ENCODE measurements at places on chromosomes 7 and 10.

- no peak for DNase-seq
Observed at GRCh38 chr7:24406789-24407299, 122.9 kb downstream of the NPY start.

GRCh38 chr10:80894797-80895467, 357.2 kb downstream of the SH2D4B start:
- DNase-seq, result no peak

DNA sequence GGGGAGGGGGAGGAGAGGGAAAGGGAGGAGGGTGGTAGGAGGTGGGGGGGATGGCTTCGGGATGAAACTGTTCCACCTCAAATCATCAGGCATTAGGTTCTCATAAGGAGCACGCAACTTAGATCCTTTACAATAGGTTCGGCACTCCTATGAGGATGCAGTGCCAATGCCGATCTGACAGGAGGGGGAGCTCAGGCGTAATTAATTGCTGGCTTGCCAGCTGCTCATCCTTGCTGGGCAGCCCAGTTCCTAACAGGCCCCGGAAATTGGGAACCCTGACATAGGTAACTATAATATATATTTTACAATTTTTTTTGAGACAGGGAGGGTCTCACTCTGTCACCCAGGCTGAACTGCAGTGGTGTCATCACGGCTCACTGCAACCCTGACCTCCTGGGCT, 118.8 kb upstream of the SFMBT2 start:
- no peak for DNase-seq

DNA sequence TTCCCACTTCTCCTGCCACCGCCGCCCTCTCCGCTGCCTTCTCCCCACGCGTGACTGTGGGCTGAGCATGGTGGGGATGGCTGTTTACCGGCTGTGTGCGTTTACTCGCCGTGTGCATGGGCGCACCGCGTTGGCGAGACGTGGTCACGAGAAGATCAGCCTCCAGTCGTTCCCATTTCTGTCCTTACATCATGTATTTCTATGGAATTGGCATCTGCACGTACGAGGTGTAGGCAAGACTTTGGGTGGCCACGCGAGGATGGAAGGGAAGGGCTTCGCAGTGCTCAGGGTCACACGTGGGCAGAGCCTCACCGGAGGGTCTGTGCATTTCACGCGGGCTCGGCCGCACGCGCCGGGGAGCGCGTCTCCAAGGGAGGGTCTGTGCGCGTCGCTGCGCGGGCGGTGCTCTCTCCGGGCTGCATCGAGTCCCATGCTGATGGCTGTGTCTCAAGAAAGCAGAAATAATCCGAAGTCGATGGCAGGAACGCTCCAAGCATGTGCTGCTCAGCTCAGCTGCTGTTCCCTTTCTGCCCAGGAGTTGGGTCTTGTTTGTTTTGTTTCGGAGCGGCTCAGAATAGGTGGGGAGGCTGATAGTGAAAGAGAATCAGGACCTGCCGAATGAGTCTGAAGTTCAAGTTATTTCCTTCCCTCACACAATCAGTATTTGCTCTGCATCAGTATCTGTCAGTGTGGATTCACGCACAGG, 973 bp downstream of the CAMK1D start:
- DNase-seq, result peak; percentile 20

DNA sequence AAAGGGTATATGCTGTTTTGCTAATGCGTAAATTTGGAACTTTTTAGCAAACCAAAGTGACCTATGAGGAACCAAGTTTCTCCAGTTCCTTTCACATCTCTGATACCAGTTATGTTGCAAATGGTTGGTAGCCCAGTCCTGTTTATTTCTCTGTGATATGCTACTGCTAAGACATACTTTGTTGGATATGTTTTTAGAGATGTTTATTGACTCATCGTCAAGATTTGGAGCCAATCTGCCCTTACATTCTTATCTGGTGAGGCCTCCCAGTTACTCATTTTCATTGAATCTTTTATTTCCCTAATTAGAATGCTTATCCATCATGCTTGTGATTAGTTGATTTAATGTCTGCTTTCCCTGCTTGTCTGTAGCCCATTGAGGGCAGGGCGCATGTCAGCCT, 58.9 kb downstream of the LRGUK start:
- DNase-seq, result no peak

GRCh38 chr7:143305423-143306070, 10.4 kb upstream of the CLCN1 start:
- peak; percentile 61 for DNase-seq

GRCh38 chr10:48285710-48286109, 11.2 kb upstream of the FRMPD2 start:
- DNase-seq, result no peak

DNA sequence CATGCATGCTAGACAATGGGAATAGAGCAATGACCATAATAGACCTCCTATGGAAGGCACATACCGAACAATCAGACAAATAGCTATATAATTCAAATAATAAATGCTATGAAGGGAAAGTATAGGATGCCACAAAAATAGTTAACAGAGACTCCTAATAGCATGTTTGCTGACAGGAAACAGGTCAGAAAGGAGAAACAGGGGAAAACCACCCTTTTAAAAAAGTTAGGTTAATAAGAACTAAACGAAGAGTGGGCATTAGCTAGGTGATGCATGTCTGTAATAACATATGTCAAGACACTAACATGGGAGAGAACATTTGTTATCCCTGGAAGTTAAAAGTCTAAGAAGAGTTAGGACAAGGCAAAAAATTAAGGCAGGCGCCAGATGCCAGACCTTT, 58.9 kb downstream of the ABI1 start:
- no peak for DNase-seq

- DNase-seq, result no peak
Observed at GRCh38 chr10:67224553-67224952, 298.7 kb downstream of the LRRTM3 start.

DNA sequence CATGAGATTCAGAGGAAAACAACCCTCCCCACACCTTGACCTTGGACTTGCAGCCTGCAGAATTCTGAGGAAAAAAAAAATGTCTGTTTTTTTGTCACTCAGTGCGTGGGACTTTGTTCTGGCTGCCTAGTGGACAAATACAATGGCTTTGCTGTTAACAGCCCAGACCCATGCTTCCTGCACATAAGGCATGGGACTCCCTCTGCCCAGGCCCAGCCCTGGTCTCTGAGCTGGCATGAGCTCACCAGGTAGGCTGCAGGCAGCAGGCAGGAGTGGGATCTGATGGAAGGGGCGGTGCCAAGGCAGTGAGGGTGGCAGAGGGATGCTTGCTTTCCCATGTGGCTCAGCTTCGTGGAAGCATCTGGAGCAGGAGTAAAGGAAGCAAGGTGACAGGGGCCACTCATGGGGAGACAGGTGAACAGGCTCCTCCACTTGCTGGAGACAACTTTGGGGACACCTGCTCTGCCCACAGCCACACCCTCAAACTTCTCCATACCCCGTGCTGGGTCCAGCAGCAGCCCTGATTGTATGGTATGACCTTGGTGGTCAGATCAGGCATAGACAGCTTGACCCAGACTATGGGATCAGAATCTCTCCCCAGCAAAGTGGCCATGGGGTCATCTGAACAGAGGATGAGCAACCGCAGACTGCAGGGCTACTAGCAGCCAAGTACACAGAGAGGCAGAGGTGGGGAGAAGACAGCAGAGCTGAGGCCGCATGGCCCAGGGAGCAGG, 27.0 kb downstream of the ANXA8 start:
- no peak for DNase-seq

- no peak for DNase-seq
Observed at GRCh38 chr7:124722292-124722691, 43.3 kb downstream of the GPR37 start.

- DNase-seq, result no peak
Observed at GRCh38 chr10:71419750-71420149, 23.0 kb downstream of the CDH23 start.

DNA sequence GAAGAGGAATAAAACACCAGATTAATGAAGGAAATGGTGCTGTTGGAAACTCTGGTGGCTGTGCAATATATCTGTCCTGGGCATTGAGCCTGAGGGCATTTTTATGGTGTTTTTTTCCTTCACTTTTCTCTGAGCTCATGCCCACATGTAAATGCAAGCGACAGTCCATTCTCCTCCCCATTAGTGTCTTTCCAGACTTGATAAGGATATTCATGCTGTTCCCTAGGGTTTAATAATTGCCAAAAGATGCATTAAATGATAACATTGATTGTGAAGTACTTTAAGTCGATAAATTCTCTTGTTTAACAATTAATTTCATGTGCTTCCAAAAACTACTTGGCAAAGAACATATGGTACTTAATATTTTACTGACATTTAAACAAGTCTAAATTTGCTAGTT, 384.7 kb downstream of the MDFIC start:
- no peak for DNase-seq

DNA sequence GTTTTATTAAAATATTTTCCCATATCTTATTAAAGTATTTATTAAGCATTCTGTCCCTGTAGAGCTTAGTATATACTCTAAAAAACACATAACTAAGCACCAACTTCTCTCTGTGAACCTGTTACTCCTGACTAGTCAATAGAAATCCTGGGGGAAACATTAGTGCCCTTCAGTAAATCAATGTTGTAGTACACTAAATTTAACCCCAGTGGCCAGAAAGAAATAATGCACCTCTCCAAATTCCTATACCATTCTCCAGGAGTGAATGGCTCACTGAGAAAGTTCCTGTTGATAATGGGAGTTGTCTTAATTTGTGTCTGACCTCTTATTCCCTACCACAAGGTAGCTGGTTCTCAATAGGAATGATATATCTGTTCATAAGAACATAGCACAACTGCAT, 188.2 kb downstream of the SEMA3D start:
- DNase-seq, result no peak

- no peak for DNase-seq
Observed at GRCh38 chr7:23373151-23374004, 74.2 kb downstream of the MALSU1 start.

- no peak for DNase-seq
Observed at GRCh38 chr7:73356159-73356558, 28.2 kb downstream of the FKBP6 start.

DNA sequence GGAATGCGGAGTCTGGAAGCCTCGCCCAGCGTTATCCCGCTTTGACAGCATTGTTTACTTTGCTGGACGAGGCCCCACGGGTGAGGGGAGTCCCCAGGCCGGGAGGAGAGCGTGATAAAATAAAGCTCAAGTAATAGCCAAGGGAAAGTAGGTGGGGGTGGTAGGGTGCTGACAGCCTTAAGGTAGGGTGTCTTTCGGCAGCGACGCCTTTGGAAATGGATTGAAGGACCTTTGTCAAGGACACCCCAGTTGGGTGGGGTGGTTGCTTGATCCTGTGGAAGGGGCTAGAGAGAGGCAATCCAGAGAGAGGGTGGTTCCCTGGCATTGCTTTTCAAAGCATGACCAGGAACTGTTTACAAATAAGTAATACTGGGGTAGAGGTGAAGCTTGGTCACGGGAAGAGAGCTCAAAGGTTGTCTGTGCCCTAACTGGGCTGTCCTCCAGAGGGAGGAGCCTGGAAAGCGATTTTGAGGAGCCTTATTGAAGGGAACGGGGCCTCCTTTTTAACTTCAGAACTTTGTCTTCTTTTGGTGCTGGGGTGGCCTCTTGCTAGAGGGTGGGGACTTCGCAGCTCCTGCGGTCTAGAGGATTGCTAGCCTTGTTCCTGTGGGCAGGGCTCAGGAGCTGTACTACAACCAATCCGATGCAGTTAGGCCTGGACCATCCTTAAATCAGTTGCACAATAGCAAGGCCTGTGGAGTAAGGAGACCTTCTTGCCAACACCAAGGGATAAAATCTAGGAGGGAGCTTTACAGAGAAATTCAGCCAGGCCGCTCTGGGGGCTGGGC, 1.3 kb downstream of the EIF4EBP2 start:
- DNase-seq, result no peak

DNA sequence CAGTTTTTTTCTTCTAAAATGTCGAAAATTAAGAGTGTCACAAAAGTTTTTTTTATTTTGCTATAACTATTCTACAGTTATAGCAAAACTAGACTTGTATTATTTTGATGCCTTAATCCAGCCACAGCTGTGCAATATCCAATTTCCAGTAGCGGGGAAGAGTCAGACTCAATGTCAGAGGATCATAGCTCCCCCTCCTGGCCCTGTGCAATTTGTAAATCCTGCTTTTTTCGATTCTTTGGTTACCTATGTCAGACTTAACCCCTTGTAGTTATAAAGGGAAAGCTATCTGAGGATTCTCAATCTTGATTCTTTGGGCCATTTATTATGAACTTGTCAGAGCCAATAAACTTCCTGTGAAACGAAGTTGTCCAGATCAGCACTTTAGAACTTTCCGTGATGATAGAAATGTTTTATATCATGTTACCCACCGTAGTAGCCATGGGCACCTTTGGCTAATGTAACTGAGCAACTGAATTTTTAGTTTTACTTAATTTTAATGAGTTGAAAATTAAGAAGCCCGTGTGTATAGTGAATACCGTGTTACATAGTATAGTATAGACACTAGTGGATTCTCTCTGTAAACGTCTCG, 87.7 kb upstream of the PRKCQ start:
- DNase-seq, result no peak
